ENCODE measurements at places on chromosomes 2 and 18.

- peak; percentile 66 for DNase-seq
These were observed 191.8 kb downstream of the FTCDNL1 start for GRCh38 chr2:199659207-199659606.

- peak; percentile 50 for DNase-seq
These were observed 152.0 kb upstream of the SLC1A4 start for GRCh38 chr2:64837116-64837731.

DNA sequence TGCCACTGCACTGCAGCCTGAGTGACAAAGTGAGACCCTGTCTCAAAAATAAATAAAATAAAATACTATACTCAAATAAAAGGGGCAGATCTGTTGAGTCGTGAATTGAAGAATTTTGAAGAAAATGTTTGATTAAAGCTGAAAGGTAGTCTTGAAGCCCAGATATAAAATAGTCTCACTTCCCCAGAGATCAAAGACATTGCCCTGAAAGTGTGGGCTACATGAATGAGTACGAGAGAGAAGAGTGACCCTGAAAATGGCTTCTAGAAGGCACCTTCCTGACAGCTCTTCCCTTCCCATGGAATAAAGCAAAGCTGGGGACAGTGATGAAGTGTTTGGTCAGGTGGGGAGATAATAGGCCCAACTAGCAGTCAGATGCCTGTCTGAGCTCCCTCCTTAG is 13.8 kb upstream of the FZD5 start:
- DNase-seq: no peak

- DNase-seq: peak; percentile 84
These were observed 41.1 kb downstream of the LIMS1 start for GRCh38 chr2:108575132-108575966.

DNA sequence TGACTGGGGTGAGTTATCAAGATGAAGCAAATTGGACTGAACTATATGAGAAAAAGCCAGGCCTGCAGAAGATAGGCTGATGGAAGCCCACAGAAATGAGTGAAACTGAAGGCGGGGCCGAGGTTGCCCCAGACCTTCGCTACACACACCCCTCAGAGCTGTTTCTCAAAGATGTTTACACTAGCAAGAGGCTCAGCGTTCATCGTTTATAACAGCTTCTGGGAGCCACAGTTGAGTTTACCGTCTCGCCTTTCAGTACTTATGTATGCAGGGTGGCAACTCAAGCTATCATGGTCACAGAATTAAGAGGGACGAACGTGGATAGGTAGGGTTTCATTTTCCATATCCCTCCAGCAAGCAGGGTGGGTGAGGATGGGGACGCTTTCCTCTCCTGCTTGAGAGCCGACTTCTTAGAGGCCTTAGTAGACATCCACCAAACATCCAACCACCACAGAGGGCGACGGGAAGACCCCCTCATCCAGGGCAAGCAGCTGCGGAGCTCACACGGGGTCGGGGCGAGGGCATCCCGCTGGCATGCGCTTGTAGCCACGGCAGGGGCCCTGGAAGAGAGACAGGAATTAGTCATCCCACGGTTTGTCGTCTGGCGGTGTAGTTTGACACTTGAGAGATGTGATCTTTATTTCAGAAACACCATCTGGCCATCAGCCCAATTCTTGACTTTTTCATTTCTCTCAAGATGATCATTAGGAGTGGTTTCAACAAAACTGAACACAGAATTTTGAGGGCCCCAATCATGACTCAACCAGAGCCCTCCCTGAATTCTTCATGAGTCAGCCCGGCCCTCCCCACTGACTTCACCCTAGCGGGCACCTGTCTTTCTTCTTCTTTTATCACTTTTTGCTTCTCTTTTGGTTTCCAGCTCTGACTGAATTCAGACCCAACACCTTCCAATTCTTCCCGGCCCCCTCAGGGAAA is 109.1 kb upstream of the CTDP1 start:
- DNase-seq: peak; percentile 16

DNA sequence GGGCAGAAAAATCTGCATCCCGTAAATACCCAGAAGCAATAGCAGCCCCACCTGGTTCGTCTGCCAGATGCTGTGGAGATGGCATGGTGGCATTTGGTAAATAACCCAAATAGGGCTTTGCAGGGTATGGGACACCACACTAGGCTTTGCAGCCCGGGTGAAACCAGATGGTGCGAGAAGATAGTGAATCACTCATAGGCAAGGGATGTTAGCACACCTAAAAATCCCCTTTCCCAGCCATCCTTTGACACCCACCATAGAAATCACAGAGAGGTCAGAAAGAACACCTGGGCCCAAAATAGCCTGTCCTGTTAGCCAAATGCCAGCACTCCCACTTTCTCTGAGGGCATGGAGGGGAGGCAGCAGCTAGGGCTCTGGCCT is 47.6 kb downstream of the BCL11A start:
- DNase-seq: no peak

GRCh38 chr18:12001421-12001820 is 20.1 kb downstream of the IMPA2 start:
- no peak for DNase-seq

DNA sequence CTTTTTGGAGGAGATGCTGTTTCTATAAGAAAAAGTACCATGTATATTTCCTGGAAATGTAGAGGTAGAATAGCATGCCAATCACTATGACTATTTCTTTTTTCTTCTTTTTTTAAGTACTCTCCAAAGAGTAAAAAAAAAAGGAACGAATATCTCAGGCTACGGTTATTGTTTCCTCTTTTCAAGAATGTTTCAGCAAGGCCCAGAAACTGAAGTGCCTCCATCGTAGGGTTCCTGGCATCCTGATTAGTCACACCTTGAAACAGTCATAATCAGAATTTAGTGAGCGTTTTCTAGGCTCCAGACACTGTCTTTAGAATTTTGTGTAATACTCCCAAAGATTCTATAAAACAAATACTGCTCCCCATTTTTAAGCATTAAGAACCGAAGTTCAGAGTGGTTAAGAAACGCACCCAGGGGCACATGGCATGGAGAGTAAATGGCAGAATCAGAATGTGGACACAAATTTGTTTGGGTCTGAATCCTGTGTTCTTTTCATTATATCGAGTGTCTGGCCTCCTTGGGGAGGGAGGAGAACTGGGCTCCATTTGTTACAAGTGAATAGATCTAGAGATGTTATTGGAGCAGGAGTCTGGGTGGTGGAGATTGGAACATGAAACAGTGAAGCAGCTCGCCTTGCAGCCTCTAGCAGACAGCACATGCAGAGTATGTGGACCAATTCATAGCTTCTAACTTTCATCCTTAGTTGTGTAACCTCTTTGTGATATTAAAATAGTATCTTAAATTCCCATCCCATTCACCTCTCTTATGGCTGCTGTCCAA is 26.7 kb downstream of the ZEB2 start:
- no peak for DNase-seq

DNA sequence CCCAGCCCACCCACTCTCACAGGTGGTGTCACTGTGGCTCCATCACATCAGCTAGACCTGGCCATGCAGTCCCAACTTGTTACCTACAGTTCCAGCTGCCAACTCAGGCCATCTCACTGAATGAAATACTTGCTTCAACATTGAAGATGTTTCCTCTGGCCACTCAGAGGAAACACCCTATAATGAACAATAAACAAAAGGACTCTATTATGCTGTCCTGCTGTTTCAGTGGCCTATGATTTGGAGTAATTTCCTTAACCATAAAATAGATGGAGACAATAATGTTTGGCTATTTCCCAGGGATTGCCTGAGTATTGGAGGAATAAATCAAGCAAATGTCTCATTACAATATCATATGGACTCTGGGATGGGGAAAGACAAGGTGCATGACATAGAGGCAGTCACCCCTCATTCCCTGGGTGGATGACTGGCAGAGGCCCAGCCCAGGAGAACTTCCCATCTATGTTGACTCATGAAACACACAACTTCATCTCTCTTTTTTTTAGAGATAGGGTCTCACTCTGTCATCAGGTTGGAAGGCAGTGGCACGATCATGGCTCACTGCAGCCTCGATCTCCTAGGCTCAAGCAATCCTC is 134.4 kb downstream of the TGIF1 start:
- DNase-seq: no peak
